ENCODE measurements at places on chromosomes 13 and 19. TPM values are rescaled to one million over a fixed set of nuclear protein-coding genes. Genes with fewer than 3 reads are reported as not detected.
A peak's percentile ranks its signal among the peaks of the same experiment; 100 is the strongest.

FPR2 gene
- polyA plus RNA-seq: not detected

BABAM1 gene
- polyA plus RNA-seq: 154 TPM

LDLR gene
- polyA plus RNA-seq: 17.1 TPM

EBI3 gene
- polyA plus RNA-seq: 288 TPM

AKAP8L gene
- polyA plus RNA-seq: 40.6 TPM

SMIM44 gene
- polyA plus RNA-seq: not detected

CILP2 gene
- polyA plus RNA-seq: not detected

PSMC4 gene
- 186 TPM for polyA plus RNA-seq

KLK8 gene
- polyA plus RNA-seq: not detected

SYNE4 gene
- not detected for polyA plus RNA-seq

NLRP9 gene
- polyA plus RNA-seq: not detected

CDX2 gene
- not detected for polyA plus RNA-seq

- no peak for DNase-seq
These were observed 166.9 kb downstream of the DLEU7 start for GRCh38 chr13:50676602-50677001.

- no peak for DNase-seq
These were observed 41.0 kb downstream of the VWA8 start for GRCh38 chr13:41919741-41920487.

- DNase-seq: no peak
These were observed 10.5 kb downstream of the DAZAP1 start for GRCh38 chr19:1417681-1418495.

DNA sequence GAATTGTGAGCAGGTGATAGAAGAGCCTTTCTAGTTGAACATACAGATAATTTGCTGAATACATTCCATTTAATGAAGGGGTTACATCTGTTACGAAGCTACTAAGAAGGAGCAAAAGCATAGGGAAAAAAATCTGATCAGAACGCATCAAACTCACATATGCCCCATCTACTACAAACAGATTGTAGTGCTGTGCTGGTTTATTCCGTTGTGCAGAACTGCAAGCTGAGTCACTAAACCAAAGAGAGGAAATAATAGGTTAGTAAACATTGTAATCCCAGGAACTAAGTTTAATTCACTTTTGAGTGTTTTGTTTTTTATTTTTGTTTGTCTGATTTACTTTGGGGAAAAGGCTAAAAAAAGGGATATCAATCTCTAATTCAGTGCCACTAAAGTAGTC lies 136.3 kb downstream of the CDK8 start:
- DNase-seq: no peak

DNA sequence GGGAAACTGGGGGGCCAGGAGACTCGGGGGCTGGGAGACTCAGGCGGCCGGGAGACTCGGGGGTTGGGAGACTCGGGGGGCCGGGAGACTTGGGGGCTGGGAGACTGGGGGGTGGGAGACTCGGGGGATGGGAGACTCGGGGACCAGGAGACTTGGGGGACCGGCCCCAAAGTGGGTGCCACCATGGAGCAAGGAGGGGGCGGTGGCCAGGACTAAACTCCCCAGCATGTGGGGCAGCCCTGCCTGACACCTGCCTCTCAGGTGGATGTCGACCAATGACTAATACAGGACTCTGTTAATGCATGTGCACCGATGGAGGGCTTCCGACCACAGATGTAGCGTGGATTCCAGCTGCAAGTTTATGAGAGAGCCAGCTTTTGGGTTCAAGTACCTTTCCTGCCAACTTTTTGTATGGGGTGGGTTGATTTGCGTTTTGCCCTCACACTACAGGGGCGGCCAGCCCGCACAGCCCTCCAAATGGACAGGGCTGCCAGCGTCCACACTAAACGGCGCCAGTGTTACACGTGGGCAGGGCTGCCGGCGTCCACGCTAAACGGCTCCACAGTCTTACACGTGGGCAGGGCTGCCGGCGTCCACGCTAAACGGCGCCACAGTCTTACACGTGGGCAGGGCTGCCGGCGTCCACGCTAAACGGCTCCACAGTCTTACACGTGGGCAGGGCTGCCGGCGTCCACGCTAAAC lies 62.2 kb downstream of the RASA3 start:
- no peak for DNase-seq

- DNase-seq: peak; percentile 49
These were observed 8.4 kb downstream of the ASF1B start for GRCh38 chr19:14127929-14128509.

GRCh38 chr19:48896191-48896720 lies 2.3 kb downstream of the TULP2 start:
- no peak for DNase-seq

- no peak for DNase-seq
These were observed 40.1 kb upstream of the KLF2 start for GRCh38 chr19:16284505-16284904.

DNA sequence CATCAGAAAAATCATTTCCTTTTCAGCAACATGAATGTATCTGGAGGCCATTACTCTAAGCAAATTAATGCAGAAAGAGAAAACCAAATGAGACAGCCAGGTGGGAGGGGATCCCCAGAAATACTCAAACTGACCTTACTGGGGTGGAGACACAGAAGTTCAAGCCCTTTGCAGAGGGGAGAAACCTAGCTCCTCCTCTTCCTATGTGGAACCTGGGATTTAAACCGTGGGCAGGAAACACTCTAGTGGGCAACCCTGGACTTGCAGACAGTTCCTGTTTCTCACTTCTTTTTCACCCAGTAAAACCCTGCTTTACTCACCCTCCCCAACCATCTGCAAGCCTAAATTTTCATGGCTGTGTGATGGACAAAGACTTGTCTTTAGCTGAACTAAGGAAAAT lies 61.3 kb downstream of the SLITRK6 start:
- DNase-seq: no peak

GRCh38 chr19:13104360-13104847 lies 1.7 kb upstream of the LYL1 start:
- no peak for DNase-seq

DNA sequence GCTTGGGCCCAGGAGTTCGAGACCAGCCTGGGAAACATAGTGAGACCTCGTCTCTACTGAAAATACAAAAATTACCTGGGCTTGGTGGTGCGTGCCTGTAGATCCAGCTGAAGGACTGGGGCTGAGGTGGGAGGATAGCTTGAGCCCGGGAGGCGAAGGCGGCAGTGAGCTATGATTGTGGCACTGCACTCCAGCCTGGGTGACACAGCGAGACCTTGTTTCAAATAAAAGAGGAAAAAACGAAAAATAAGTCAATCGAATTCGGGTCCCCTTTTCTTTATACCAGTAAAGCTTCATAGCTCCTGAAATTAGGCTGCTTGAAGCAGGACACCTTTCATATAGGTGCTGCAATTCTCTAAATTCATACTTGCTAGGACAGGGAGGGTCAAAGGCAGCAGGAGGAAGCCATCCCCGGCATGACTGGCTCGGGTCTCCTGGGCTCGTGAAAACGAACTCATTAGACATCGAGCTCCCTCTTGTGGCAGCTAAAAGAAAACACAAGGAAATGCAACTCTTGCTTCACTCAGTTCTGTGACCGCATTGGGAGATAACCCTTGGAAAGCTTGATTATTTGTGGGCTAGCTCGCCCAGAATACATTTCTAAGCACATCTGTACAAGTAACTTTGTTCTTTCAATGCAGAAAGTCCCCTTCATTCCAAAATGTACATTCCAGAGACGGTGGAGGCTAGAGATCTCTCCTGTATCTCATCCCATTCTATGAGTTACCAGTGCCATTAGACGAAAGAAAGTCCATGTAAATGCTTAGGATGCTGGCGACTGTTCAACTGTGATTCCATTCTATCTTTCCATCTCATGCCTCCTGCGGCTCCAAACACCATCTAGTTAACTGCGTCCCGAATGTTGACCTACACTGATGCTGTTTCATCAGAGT lies 16.8 kb downstream of the FPR2 start:
- DNase-seq: no peak

DNA sequence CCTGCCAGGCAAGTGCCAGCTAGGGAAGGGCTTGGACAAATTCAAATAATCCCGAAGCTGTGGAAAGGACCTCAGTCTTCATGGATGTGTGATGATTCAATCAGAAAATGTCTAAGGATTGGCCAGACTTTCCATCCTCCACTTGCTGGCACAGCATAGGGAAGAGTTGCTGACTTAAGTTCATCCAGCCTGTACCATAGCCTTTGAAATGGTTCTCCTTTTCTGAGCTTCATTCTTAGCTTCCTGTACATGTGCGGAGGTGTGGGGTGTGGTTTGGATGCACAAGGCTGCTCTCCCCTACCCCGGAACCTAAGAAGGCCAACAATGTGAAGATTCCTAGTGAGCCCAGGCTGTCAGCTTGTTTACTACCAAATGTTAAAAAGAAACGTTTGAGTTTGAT lies 959 bp upstream of the IGFL3 start:
- no peak for DNase-seq

GRCh38 chr19:47391510-47392223 lies 27.7 kb downstream of the MEIS3 start:
- peak; percentile 12 for DNase-seq

DNA sequence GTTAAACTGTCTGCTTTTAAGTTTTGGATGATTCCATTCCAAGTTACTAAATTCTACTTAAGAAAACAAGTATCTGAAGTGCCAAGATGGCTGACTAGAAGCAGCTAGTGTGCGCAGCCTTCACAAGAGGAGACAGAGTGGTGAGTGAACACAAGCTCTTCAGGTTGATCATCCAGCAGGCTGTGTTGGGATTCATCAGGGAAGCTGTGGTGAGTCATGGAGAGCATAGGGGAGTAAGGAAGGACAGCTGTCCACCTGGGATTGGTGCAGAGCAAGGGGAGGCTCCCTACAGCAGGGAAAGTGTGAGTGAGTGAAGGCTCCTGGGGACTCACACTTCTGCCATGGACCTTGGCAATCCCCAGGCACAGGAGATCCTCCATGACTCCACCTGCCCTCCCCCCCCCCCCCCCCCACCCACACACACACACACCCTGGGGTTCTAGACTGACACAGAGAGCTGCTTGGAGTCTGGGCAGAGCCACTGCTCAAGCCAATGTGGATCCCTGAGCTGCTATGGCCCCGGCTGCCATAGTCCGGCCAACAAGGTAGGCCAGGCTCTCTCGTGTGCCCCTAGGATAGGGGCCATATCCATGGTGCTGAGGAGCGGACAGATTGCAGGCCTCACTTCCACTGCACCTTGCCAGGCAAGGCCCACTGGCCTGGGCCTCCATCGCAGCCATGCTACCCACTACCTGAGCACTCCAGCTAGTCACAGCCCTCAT lies 23.5 kb downstream of the SLC25A15 start:
- no peak for DNase-seq

DNA sequence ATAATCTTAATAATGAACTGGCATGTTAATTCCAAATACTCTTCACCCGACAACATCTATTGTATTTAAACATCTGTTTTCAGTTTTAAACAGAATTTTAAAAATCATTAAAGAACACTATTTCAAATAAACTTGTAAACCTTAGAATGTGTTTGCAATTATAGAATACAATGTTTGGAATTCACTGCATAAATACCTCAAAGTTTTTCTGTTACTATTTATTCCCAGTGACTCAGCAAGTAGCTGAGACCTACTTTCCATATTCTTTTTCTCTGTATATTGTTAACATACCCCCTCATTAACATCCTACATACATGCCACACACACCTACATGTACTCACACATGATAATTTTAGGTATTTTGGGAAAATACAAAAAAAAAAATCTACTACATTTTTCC lies 1134.3 kb downstream of the SLITRK1 start:
- no peak for DNase-seq

DNA sequence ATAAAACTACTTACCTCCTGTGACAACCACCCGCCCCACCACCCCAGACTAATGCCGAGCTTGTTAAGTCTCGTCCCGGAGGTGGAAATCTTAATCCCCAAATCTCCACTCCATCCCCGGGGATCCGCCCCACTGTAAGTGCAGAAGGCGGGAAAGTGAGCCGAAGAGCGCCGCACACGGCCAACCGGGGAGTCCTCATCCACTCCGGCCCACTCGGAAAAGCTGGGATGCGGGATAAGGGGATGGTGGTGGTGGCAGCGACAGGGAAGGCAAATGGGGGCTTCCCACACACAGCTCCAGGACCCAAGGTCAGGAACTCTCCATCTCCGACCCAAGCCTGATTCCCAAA lies 621 bp downstream of the FBL start:
- DNase-seq: no peak

DNA sequence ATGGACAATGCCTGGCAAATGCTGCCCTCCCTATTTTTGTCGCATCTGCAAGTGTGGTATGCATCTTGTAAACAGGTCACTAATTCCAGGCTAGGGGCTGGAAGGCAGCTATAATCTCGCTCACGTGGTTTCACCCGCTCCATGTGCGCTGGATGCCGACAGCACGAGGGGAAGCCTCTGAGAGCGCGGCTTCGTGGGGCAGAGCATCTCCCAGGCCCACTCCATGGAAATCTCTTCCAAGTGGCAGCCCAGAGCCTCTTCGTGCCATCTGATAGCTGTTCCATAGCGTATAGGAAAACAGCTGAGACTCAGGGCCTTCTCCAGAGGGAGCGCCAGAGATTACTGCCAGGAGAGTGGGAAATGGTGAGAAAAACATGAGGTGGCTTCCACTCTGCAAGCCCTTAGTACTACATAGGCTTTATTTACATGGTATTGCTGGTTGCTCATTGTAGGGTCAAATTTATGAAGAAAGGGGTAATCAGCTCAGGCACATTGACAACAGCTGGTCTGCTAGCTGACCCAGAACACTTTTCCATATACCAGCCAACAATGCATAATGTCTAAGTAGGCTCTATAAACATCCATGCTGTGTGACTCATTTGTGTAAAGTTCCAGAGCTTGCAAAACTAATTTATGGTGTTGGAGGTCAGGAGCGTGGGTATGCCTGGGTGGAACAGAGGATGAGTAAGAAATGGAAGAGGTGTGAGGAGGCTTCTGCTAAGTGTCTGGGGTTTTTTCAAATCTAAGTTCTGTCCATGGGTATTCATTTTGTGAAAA lies 165.2 kb downstream of the SHISA2 start:
- DNase-seq: no peak

GRCh38 chr13:112964971-112965492 lies 4.0 kb upstream of the MCF2L start:
- no peak for DNase-seq

DNA sequence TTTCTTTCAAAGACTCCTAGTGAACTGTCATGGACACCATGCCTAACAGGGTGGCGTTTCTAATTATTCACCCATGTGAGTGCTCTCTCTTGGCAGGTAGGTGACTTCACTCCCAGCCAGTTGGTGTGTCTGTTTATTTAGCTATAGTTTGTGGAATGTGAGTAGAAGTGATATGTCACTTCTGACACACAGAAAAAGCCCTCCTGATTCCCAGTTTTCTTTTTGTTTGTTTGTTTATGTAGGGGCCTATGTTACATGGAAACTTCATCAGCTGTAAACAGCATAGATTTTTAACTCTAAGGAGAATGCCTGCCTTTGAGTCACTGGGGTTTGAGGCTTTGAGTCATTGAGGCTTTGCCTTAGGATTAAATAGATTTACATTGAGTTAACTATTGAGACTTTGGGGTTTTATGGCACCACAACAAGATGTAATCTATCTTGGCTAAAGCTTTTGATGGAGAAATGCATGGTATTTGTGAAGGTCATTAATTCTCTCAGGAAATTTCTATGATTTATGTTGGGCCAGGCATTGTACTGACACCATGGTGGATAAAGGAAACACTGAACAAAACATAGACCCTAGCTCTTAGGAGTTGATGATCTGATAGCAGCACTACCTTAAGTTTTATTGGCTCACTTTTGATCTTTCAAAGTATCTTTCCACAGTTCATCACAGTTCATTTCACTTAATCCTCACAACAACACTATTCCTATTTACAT lies 45.3 kb downstream of the UFM1 start:
- DNase-seq: no peak

Data from GM12878 (cell line).